ENCODE measurements at places on chromosomes 1 and 21.

- DNase-seq: no peak
Observed at GRCh38 chr1:25738499-25738898, 61.5 kb upstream of the SELENON start.

DNA sequence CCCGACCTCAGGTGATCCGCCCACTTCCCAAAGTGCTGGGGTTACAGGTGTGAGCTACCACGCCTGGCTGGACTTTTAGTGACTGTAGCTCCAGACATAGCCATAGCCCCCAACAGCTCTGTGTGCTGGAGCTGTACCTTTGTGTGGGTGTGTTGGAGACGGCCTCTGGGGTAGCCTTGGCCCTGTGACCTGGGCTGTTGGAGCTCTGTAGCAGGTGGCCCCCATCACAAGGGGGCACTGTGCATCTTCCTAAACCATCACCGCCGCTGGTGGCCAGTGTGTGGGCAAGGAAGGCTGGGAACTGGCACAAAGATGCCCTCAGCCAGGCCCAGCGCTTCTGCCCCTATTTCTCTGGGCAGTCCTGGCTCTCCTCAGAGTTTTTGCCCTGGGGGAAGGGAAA is 38.4 kb upstream of the FOXO6 start:
- DNase-seq: no peak

DNA sequence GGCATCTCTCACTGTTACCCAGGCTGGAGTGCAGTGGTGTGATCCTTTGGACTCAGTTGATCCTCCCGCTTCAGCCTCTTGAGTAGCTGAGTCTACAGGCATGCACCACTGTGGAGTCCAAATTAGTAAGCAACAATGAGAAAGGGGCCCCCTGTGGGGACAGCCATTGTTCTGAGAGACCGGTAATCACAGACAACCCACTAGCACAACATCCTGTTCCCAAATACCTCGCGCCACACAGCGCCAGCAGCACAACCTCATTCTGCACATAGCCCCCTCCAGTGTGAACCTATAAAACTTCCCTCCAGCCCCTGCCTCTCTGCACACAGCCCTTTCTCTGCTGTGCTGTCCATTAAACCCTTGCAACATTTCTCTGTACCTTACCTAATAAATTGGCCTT is 226.4 kb downstream of the DYRK1A start:
- DNase-seq: no peak

- DNase-seq: no peak
Observed at GRCh38 chr1:208071435-208072031, 160.6 kb upstream of the CD34 start.

GRCh38 chr1:220371324-220371723 is 99.1 kb upstream of the RAB3GAP2 start:
- DNase-seq: no peak

GRCh38 chr1:198575292-198575691 is 34.8 kb upstream of the ATP6V1G3 start:
- DNase-seq: no peak

- DNase-seq: no peak
Observed at GRCh38 chr21:33396951-33397350, 6.3 kb upstream of the IFNGR2 start.

- no peak for DNase-seq
Observed at GRCh38 chr1:167504467-167504827, 13.9 kb downstream of the CD247 start.

DNA sequence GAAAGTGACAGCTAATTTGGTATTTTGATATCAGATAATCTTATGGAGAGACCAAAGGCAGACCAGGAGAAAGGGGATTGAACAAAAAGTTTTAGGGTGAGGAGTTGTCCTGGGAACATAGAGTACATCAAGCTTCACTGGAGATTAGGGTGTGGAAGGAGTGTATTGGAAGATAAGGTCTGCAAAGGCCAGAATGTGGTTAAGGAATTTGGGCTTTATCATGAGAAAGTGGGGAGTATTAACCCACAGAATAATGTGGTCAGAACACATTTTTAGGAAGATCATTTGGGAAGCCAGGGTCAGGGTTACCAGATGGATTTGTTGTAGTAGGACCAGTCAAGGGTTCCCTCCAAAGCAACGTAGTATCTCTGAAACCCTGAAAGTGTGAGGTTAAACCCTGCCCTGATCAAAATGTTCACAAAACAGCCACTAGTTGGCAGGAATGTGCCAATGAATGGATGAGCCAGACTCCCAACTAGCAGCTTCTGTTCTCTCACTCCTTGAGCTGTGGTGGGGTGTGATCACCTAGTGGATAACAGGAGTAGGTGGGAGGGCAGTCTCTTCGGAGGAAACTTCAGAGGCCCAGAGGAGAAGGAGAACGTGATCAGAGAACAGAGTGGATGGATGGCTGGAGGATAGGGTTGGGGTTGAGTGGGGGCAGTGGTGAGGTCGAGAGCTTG is 35.8 kb downstream of the SLC2A1 start:
- peak; percentile 32 for DNase-seq

DNA sequence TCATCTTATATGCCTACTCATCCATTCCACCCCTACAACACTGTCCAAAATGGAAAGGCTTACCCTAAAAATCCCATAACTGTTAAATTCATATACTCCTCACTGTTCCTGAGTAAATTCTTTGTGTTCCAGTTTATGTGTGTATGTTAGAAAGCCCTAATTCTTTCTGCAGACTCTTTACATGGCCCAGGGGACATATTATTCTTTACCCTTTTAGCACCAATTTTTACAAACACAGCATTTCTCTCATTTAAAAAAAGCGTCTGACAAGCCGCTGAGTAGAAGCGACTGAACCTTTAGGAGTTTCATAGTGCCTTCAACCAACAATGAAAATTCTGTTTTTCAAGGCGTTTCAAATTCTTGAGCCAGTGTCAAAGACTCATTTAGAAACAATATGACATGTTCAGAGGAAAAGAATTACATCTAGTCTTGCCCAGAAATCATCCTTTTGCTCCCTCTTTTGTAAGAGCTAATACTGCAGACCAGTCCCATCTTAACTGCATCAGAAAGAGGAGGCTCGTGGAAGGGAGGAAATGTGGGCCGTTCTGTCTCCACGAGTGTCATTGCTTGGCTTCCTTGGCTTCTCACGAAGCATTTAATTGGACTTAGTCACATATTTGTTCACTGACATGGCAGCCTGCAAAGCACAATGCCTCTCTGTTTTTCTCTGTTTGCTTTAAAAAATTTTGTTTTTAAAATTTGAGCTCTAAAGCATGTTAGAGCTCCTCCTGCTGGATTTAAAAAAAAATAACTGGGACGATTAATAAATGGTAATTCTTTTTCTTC is 21.3 kb upstream of the C1orf105 start:
- DNase-seq: no peak

All from stimulated activated CD8-positive, alpha-beta memory T cell treated with anti-CD3 and anti-CD28 coated beads, Interleukin-15, amount 100 ng/mL, for 1 hour (primary cell).